SK-MEL-5 (cell line): ENCODE measurements at places on chromosomes 4 and X.

DNA sequence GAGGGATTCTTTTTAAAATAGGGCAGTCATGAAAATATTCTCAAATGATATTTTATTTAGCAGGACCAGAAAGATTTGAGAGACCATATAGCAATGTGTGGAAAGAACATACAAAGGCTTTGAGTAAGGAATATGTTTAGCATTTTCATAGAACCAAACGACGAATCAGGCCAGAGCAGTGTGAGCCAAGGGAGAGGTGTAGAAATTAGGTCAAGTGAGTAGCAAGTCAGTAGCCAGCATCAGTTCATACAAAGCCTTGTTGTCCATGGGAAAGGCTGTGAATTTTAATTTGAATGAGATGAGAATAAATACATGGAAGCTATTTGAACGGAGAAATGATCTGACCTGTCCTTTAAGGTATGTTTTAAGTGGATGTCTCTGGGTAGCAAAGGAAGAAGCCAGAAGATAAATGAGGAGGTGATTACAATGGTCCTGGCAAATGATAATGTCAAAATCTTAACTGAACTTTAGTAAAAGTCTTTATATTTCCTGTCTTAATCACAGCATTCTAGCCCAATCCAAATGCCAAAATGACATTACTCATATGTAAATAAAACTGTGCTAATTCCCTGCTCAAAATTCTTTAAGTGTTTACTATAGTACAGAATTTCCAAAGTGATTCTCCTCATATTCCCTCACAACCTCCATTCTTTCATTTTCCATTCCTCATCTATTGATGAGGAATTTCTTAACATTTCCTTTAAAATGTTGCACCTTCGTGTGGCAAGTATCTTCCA is 155.7 kb upstream of the SLIT2 start:
- no peak for DNase-seq

GRCh38 chr4:77501240-77501639 is 104.4 kb upstream of the CXCL13 start:
- DNase-seq, result no peak

DNA sequence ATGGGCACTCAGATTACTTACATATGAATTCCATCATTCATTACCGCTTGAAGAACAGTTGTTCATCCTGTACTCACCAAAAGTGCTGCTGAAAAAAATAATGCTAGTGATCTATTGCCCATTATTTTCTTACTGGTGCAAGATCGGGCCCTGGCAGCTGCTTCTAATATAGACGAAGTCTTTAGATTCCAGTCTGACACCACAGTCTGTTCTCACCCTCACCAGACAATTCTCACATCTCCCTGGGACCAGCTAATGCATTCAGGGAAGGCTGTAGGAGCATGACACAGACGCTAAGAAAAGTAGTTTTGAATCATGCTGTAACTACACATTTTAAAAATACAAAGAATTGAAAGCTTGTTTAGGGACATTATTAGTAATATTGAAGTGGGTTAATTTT is 13.8 kb downstream of the GEMIN8 start:
- DNase-seq, result no peak

- DNase-seq, result no peak
Measured at GRCh38 chr4:184251670-184251980, 34.0 kb upstream of the ENPP6 start.

- DNase-seq, result no peak
Measured at GRCh38 chrX:18174971-18175370, 45.7 kb downstream of the BEND2 start.

DNA sequence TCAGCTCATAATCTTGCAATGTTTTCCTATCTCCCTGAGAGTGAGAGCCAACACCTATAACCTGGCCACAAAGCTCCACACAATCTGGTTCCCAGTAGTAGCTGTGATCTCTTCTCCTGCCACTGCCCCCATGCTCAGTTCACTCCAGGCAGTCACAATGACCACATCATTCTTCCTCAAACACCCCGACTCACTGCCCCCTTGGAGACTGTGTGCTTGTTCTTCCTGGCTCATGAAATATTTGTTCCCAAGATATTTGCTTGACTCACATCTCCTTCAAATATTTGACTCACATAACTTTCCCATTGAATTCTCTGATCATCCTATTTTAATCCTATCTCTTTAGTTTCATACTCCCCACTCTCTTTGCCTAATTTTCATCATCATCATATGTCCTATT is 173.7 kb downstream of the AREG start:
- DNase-seq, result no peak

GRCh38 chr4:138790706-138791340 is 224.8 kb upstream of the NOCT start:
- no peak for DNase-seq

DNA sequence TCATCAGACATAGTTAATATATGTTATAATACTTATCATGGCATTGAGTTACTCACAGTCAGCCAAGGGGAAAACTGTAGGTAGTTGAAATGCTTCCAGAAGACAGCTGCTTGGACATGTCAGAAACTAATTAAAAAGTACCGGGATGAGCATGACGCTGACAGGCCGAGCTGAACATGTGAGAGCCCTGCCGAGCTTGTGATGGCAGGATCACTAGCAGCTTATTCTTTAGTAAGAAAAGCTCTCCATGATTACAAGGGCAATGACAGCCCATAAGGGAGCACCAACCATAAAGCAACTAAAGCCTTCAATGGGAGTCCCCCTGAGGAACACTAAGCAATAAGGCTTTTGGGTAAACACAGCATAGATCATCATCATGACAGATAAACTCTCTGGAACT is 435.6 kb downstream of the TLL1 start:
- DNase-seq, result no peak

DNA sequence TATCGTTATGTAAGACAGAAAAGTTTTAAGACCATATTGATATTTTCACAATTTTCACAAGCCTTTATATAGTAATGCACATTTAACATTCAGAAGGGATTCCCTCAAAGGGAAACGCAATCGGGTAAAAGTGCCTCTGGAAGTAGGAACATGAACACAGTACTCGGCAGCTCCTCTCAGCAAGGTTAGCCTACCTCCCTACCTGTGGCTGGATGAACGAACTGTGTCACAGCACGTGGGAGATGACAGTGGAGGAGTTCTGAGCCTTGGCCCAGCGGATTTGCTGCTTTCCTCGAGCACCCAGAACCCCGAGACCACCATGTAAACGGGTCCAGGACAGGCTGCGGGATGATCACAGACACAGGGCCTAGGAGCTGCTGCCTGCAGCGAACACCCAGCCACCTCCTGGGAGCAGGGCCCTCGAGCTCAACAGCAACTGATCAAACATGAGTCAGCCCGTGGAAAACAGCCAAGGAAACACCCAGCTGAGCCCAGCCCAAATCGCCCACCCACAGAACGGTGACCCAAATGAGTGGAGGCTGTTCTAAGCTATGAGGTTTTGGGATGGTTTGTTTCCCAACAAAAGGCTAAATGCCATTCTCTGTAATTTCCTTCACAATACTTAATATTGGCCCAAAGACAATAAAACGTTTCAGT is 30.4 kb downstream of the FAT1 start:
- DNase-seq, result no peak

GRCh38 chr4:149521611-149522425 is 293.8 kb downstream of the IQCM start:
- no peak for DNase-seq

- no peak for DNase-seq
Measured at GRCh38 chr4:152041295-152041694, 280.5 kb upstream of the GATB start.

DNA sequence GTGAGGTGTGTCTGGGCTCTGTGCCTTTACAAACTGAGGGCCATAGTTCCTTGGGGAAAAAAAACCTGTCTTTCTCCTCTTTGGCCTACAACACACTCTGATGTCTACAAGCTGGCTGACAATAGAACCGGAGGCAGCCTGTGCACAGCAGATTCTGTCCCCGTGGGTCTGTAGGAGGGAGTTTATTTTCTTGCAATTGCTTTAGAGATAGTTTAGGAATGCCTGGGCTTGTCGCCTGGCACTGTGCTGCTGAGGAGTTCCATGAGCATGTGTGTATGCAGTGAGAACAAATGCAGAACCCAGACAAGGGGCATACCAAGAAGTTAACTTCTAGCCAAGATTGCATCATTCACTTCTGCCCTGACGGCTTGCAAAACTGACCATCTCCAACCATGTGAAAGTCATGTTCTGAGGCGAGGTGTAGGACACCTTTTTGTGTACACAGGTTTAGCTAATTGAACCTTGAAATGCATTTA is 54.1 kb downstream of the CCNI start:
- no peak for DNase-seq

DNA sequence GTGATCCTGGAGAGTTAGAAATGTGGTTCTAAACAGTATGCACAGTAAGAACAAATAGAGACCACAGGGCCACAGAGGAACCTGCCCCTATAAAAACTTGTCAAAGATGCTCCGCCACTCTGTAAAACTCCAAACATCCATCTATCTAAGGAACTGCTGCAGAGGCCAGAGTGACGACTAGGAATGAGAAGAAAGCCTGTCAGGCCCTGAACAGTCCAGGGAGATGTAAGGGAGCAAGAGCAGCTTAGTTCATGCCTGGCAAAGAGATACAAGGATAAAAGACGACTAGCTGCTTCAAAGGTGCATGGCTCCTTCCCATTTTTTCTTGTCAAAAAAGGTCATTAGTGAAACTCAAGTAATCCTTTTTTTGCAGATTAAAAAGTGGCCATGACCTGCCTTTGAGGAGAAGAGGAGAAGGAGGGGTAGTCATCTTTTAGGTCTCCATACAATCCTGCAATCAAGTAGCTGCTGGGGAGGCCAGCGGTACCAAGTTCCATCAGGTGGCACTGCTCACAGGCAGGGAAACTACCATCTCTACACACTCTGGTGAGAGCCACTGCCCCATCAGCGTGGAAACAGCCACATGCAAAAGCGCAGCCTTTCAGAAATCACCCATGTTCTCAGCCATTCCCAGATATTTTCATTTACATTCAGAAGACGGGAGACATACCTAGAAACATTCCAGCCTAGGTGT is 162.1 kb downstream of the TSPAN5 start:
- no peak for DNase-seq

GRCh38 chr4:15526924-15527592 is 57.4 kb downstream of the CC2D2A start:
- DNase-seq, result no peak

GRCh38 chrX:37825215-37825842 is 22.0 kb downstream of the DYNLT3 start:
- DNase-seq, result peak; percentile 55

GRCh38 chr4:89836031-89836745 is 773 bp downstream of the SNCA start:
- DNase-seq, result peak; percentile 42

GRCh38 chrX:124747295-124747694 is 400.9 kb downstream of the SH2D1A start:
- DNase-seq, result no peak

DNA sequence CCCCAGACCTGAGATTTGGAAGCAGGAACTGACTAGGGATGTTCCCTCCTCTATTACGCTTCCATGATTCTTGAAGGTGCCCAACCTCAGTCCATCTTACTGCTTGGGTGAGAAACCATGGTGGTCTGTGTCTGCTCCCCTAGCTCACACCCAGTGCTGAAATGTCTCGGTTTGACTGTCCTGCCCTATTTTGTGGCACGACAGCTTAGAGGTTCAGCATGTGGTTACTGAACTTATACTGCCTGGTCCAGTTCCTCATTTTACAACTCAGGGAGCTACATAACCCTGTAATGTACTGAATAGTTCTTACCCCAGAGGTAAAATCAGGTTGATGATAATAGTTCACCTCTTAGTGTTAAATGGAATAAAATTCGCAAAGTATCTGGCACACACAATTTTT is 203.1 kb downstream of the RBM46 start:
- DNase-seq, result no peak

DNA sequence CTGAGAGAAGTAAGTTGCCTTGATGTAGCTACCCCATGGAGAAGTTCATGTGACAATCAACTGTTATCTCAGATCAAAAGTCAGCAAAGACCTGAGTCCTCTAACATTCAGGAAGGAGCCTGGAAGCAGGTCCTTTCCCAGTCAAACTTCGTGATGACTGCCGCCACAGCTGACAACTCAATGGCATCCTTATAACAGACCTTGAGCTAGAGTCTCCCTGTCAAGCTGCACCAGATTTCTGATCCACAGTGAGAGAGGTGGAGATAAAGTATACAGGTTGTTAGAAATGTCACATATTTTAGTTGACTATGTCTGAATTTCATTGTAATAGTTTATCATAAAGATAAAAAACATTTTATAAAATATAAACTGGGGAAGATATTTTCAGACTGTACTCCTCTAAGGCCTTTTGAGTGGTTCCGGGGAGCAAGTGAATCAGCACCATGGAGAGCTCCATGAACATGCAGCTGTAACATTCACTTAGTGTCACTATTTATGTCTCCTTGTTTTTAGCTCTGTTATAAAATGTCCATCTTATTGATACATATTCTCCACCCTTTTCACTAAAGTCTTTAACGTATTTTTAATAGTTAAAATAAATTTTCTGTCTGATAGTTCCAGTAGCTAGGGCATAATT is 1653.5 kb upstream of the AGA start:
- no peak for DNase-seq
